Hypothalamus (tissue), 51 donors: ENCODE measurements at places on chromosomes 7 and 10.

- DNase-seq = no peak
These were observed 248.2 kb upstream of the TCF7L2 start for GRCh38 chr10:112701878-112702255.

GRCh38 chr10:69056129-69056528 is 31.8 kb upstream of the SRGN start:
- no peak for DNase-seq

GRCh38 chr7:130182990-130183389 is 22.2 kb downstream of the TMEM209 start:
- no peak for DNase-seq

DNA sequence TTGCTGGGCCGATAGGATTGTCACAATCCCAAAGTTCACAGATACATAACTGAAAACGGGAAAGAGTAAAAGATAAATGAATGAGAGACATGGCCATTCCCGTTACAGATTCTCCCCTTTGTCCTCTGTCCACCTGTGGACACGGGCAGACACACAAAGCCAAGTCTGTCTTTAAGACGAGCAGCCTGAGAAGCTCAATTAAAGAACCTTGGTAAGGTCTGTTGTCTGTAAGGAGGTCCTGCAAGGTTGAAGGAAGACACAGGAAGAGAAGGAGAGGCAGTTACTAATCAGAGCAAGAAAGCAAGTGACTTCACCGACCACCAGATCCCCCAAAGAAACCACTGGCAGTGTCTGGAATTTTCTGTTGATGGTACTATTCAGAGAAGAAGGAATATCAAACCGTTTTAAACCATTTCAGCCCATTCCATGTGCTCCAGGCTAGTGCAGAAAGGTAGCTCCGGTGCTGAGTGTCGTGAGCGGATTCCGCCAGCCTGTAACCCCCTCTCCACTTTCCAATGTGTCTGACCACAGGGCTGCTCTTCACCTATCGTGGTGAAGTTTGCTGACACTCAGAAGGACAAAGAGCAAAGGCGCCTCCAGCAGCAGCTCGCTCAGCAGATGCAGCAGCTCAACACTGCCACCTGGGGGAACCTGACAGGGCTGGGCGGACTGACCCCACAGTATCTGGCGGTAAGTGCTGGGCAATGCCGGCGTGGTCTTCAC is 252.6 kb downstream of the CELF2 start:
- DNase-seq = no peak
